ENCODE measurements at places on chromosomes 4 and X. TPM values are rescaled to one million over a fixed set of nuclear protein-coding genes. Genes with fewer than 3 reads are reported as not detected.
A peak's percentile ranks its signal among the peaks of the same experiment; 100 is the strongest.

GRCh38 chrX:104098151-104098808 lies 14.0 kb upstream of the ZCCHC18 start:
- no peak for DNase-seq

DNA sequence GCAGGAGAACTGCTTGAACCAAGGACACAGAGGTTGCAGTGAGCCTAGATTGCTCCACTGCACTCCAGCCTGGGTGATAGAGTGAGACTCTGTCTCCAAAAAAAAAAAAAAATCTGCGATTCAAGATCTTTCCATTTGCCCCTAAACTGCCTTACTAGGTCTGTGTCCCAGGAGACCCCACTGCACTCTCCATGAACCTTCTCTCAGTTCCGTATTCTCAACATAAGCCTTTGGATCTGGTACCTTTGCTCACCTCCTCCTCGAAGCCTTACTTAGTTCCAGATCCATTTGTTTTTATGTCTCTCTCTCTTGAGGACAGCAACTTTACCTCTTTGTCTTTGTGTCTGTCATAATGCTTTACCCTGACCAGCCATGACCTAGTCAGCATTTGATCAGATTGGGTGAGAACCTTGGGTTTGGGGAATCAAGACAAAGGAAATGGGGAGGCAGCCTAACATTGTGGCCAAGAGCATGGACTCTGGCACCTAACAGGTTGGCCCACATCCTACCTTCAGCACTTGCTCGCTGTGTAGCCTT lies 33.7 kb downstream of the BST1 start:
- DNase-seq: no peak

DNA sequence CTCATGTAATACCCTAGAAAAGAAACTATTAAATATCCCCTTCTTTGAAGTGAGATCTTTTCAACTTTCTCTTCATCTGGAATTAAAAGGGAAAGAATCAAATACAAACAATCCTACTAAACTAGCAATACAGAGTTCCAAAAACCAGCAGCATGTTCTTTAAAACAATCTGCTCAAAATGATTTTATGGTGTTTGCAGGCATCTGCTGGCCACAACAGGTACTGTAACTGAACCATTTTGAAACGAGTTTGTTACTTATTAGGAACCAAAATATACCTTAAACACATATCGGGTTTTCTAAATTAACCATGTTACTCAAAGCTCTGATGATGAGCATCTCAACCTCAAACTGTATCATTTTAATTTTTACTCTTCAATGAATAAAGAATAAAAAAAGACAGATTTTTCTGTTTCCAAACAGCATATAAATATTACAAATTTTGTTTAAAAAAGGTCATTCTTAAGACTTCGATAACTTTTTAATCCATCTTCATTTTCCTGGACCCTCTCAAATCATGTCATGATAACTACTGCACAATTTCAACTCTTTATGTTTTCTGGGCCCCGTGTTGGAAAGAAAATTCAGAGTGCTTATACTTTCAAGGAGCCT lies 56.5 kb downstream of the ARAP2 start:
- peak; percentile 9 for DNase-seq

- DNase-seq: no peak
These were observed 313.4 kb upstream of the SLC7A11 start for GRCh38 chr4:138555584-138555983.

GRCh38 chrX:72330131-72330530 lies 24.4 kb upstream of the CITED1 start:
- no peak for DNase-seq

GRCh38 chr4:143294710-143295275 lies 41.9 kb upstream of the GAB1 start:
- no peak for DNase-seq

- DNase-seq: no peak
These were observed 82.1 kb upstream of the BANK1 start for GRCh38 chr4:101708293-101709039.

DNA sequence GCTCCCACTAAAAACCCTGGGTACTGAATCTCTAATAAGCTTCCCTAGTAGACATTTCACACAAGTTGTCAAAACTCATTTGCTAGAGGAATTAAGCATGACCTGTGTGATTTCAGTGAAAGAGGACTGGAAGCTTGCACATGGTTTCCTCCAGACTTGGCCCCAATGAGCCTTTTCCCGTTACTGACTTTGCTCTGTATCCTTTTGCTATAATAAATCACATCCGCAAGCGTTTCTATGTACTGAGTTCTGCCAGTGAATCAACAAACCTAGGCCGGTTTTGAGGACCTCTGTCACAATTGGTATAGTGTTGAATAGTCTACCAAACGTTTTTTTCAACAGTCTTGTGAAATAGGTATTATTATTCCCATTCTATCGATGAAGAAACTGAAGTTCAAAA lies 8.2 kb downstream of the ATP11C start:
- no peak for DNase-seq

- no peak for DNase-seq
These were observed 77.9 kb downstream of the RTL9 start for GRCh38 chrX:110436523-110436922.

Gene AASDH
- polyA plus RNA-seq: 30.9 TPM

Gene GLUD2
- polyA plus RNA-seq: 5.6 TPM
